ENCODE measurements at places on chromosomes 13 and 19. TPM values are rescaled to one million over a fixed set of nuclear protein-coding genes. Genes with fewer than 3 reads are reported as not detected.

The ZNF888 gene
- total RNA-seq, result 5.0 TPM

The SYCN gene
- not detected for total RNA-seq

The CLASRP gene
- total RNA-seq, result 22.2 TPM

The RRAS gene
- total RNA-seq, result 0.94 TPM

The FCER2 gene
- not detected for total RNA-seq

The ZNF492 gene
- 5.6 TPM for total RNA-seq

The ZNF382 gene
- total RNA-seq, result 202 TPM

The ZNF285 gene
- total RNA-seq, result 42.6 TPM

The CCDC8 gene
- 2.2 TPM for total RNA-seq

The LDLR gene
- 37.9 TPM for total RNA-seq

The DAND5 gene
- total RNA-seq, result not detected

The ZNF497 gene
- total RNA-seq, result 8.1 TPM

The CD209 gene
- total RNA-seq, result not detected

The PVR gene
- total RNA-seq, result 55.7 TPM

The DNASE2 gene
- 2.5 TPM for total RNA-seq

The NLRP7 gene
- not detected for total RNA-seq

The CLEC11A gene
- 2.5 TPM for total RNA-seq

The PLIN4 gene
- total RNA-seq, result 0.63 TPM

The TEX26 gene
- total RNA-seq, result not detected

The LRRC63 gene
- total RNA-seq, result 4.4 TPM

The KLK6 gene
- total RNA-seq, result not detected

The ZNF607 gene
- 24.1 TPM for total RNA-seq

The MEIOSIN gene
- not detected for total RNA-seq

The TNFSF9 gene
- total RNA-seq, result 1.9 TPM

The OLFM2 gene
- 153 TPM for total RNA-seq

The IZUMO4 gene
- 5.9 TPM for total RNA-seq

The RPS19 gene
- total RNA-seq, result 374 TPM

The N4BP2L1 gene
- total RNA-seq, result 21.9 TPM

The HSPB6 gene
- total RNA-seq, result not detected

The MISP3 gene
- total RNA-seq, result 0.63 TPM

The PROZ gene
- total RNA-seq, result not detected

The LHB gene
- not detected for total RNA-seq

The ZNF460 gene
- 290 TPM for total RNA-seq

The ZNF440 gene
- 31.6 TPM for total RNA-seq

The COMP gene
- total RNA-seq, result not detected

The NUP58 gene
- total RNA-seq, result 132 TPM

The METTL21C gene
- total RNA-seq, result not detected

The TGFBR3L gene
- not detected for total RNA-seq

The OR7C1 gene
- not detected for total RNA-seq

The PALM gene
- total RNA-seq, result 123 TPM

The COX6B1 gene
- 115 TPM for total RNA-seq

The ZNF714 gene
- 62.0 TPM for total RNA-seq
